ENCODE measurements at places on chromosomes 2 and 18.

DNA sequence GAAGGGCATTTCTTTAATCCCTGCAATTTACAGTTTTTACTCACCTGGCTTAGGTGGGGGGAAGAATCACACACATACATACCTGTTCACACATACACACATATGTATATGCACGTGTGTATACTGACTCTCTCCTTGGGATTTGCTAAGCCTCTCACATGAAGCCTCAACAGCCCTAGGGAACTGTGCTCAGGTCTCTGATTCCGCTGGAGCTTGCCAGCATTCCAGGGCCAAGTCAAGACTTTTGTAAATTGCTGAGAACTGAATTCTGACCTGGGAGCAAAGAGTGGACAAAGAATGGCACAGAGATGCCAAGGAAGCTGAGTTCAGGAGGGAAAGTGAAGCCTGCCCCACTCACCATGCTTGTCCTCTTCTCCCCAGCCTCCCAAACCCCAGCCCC lies 177.3 kb downstream of the TMEM247 start:
- DNase-seq: no peak

DNA sequence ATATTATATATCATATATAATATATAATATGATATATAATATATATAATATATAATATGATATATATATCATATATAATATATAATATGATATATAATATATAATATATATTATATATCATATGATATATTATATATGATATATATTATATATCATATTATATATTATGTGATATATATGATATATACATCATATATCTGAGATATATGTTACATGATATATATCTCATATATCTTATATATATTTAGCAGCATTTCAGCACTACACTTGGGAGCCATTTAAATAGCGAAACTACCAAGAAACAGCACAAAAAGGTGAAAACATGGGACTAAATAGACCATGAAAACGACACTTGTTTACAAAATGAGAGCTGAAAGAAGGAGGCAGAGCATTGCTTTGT lies 37.3 kb downstream of the KCMF1 start:
- no peak for DNase-seq

- no peak for DNase-seq
These were observed 285.9 kb downstream of the EIPR1 start for GRCh38 chr2:3091696-3092095.

DNA sequence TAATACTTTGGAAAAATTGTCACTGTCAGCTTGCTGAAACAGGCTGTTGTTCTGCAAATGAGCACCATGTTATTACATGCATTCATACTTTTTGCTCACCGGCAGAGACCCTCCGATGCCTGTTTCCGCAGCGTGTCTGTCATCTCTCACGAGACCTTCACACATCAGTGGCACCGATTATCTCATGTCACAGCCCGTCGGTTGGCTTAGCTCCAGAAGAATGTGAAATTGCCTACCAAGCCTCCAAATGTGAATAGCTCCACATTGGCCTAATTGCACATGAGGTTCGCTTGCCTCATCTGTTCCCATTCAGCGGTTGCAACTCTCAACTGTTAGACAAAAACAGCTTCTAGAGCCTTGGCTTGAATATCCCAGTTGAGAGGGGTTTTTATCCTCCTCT lies 233.0 kb downstream of the ACTR3 start:
- no peak for DNase-seq

DNA sequence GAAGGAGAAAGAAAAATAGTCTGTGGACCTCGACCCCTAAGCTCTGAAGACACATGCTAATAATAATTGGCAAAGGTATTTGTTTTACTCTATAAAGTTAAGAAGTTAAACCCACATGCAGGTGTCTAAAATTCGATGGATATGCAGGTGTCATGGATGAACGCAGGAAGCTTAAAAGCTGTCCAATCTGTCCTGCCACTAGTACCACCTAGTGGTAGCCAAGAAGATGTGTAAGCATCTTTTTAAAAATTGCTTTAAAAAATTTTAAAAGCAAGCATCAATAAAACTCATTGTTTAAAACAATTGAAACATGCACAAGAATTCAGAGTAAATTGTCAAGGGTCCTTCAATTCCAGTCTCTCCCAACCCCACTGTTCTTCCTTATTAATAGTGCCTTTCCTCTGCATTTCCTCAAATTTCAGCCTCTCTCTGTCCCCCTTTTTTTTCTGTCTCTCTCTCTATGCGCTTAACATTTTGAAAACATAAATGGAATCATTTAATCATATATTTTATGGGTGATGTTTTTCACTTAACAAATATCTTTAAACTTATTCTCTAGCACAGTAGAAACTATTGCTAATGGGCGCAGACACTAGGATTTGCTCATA lies 30.6 kb upstream of the PPP3R1 start:
- DNase-seq: peak; percentile 19

DNA sequence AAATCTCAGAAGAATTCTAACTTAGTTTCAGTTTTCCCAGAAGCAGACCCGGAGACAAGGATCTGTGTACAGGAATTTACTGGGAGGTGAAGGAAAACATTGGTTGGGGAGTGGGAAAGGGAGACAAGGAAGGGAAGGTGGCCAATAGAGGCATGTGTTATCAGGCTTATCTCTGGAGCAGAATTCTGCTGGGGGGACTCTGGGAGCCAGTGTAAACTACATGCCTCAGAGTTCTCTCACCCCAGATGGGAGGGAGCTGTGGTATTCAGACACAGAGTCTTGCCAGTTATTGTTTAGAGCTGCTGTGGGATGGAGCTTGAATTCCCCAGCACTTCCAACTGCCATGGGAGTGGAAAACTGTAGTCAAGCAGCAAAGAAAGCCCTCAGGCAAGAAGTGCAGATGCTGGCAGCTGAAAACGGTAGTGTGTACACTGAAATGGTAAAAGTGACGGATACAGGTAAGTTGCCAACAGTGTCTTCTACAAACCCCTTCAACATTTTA lies 19.0 kb downstream of the DNPEP start:
- DNase-seq: peak; percentile 57

- peak; percentile 70 for DNase-seq
These were observed 247.8 kb upstream of the SIX2 start for GRCh38 chr2:45256867-45257641.

DNA sequence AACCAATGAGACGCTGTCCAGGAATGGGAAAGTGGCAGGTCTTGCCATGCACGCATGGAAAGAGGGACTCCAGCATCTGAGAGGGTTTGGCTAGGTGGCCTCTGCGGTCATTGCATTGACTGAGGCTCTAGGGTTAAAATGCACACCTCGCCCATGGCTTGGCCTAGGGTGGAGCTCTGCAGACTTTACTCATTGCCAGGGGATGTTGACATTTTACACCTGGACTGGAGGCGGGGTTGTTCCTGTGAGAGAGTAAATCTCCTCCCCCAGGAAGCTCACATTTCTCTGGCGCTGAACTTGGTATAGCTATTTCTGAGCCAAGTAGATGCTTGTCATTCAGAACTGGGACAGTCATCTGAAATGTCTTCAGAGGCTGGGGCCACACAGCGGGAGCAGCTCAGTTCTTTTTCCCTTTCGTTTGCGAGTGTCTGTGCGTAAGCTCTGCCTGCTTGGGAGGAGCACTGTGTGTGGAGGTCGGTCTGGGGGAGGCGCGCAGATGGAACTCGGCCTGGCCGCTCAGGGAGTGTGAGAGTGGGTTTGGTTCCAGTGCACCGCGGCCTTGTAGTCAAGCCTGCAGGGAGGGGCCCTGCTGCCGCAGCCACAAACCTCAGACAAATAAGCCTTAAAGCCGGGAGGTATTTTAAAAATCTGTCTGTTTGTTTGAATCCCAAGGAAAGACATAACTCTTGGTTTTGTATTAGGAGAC lies 76.5 kb downstream of the LPIN1 start:
- peak; percentile 86 for DNase-seq

GRCh38 chr18:61993831-61994230 lies 101.0 kb upstream of the RNF152 start:
- DNase-seq: no peak

- no peak for DNase-seq
These were observed 723.2 kb downstream of the DPP10 start for GRCh38 chr2:115165529-115166109.

- no peak for DNase-seq
These were observed 4.1 kb upstream of the CD8A start for GRCh38 chr2:86794861-86795260.

DNA sequence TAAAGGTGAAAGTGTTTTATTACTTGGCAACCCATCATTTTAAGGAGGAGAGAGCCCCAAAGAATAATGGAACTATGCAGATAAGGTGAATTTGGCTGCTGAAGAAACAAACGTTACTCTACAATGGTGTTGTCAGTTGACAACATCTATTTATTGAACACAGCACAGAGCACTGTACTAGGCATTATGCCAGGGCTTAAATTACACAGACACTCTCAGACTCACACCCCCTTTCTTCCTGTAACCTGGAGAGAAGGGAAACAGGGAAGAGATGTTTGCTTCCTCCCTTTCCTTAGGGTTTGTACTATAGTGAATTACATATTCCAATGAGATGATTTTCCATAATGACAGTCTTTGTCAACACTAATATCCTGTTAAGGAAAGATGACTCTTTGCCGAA lies 94.0 kb upstream of the ATP5MC3 start:
- DNase-seq: no peak

GRCh38 chr18:24395049-24395795 lies 2.4 kb downstream of the OSBPL1A start:
- DNase-seq: no peak

DNA sequence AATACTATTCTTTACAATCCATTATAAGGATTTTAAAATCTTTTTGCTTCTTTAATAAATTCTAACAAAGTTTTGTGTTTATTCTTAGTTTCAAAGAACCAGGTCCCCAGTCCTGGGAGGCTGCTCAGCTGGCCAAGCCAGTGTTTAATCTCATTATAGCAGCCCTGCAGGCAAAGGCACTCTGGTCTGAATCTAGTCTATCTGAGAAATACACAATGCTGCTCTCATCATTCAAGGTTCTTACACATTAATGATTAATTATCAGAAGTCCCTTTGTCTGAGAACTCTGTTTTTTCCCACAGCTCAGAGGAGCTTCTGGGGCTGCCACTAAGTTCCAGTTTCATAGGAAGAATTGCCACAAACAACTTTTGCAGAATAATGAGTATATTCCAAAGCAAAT lies 27.7 kb downstream of the KCTD18 start:
- DNase-seq: no peak

GRCh38 chr2:172103471-172104272 lies 972 bp upstream of the DLX2 start:
- peak; percentile 75 for DNase-seq

- DNase-seq: no peak
These were observed 169.2 kb upstream of the LRRTM1 start for GRCh38 chr2:80473796-80474195.

- DNase-seq: no peak
These were observed 54.6 kb downstream of the ANKRD44 start for GRCh38 chr2:197256021-197256420.
